ENCODE measurements at places on chromosomes 7 and 10.

DNA sequence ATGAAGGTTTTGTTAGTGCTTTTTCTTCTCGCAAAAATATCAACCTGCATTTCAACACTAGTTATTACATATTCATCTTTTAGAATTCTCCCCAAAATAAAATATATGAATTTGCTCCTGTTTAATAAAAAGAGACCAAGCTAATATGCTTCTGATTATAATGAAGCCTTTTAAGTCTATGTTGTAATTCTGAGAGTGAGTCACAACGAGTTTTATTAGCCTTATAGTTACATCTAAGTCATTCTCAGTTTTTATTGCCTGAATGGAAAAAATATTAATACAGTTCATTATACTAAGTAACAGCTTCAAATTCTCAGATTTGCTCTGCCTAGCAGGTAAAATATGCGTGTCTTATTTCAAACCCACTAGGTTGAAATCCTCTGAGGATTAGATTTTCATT, 152.4 kb upstream of the CELF2 start:
- no peak for DNase-seq

GRCh38 chr7:22694597-22695207, 32.3 kb upstream of the IL6 start:
- DNase-seq: no peak

GRCh38 chr10:12833451-12833850, 168.1 kb downstream of the CCDC3 start:
- no peak for DNase-seq

GRCh38 chr7:50274361-50274760, 30.2 kb upstream of the IKZF1 start:
- DNase-seq: no peak

- peak; percentile 8 for DNase-seq
These were observed 472.0 kb downstream of the KCNMA1 start for GRCh38 chr10:77165445-77166208.

- DNase-seq: no peak
These were observed 54.9 kb downstream of the LRGUK start for GRCh38 chr7:134182078-134182477.

DNA sequence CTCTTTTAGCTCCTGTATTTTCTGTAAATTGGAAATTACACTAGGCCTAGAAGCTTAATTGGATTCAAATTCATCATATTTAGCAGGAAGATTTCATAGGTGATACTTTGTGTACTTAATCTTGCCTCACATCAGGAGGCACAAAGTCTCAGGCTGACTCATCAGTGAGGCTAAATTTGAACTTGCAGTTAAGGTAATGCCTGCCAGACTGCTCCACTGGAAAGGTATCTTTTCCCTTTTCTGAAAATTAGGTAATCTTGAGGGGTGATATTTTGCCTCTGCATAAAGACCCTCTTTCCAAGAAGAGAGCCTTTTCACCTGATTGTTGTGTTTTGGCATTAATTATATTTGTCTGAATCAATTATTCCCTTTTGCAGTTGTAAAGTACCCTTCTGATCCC, 14.6 kb downstream of the PPIA start:
- DNase-seq: no peak
